ENCODE measurements at places on chromosomes 4 and X.

GRCh38 chr4:15233626-15234025 is 194.2 kb upstream of the C1QTNF7 start:
- DNase-seq, result no peak

- peak; percentile 72 for DNase-seq
Observed at GRCh38 chr4:140151699-140152012, 2.3 kb downstream of the MAML3 start.

GRCh38 chr4:70138751-70139150 is 15.3 kb upstream of the PRR27 start:
- no peak for DNase-seq

DNA sequence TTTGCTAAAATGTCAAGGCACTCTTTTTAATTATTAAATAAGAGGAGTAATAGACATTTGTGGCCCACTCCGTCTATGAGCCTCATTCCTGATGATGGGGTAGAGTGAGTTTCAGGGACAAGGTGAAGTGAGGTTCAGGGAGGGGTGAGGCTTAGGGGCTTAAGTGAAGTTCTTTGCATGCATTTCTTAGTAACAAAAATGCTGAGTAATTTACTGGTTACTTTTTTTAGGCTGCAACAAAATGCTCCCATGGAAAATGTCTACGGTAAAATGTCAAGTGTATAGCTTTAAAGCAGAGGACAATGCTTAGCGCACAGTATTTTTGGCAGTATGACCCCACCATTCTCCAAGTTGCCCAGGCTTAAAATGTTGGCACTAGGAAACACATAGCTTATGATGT is 2.0 kb upstream of the USO1 start:
- no peak for DNase-seq

DNA sequence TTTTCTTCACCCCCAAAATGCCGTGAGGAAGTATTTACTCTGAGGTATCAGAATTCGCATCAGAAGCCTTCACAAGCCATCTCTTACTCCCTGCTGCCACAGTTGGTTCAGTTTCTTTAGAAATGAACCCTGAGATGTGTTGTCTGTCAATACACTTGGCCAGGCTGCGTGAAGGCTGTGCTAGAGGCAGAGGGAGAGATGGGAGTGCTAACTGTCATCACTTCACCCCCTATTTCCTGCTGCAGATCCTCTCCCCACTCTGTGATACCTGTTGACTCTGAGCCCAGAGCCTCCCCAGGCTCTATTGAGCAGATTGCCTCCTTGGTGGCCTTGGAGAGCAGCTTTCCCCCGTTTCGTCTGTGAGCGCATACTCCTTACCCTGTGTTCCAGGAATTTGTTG is 34.8 kb downstream of the FHIP1A start:
- no peak for DNase-seq

GRCh38 chr4:55561889-55562288 is 15.2 kb upstream of the CLOCK start:
- DNase-seq, result no peak

- DNase-seq, result no peak
Observed at GRCh38 chrX:7891928-7892327, 35.3 kb downstream of the PNPLA4 start.

DNA sequence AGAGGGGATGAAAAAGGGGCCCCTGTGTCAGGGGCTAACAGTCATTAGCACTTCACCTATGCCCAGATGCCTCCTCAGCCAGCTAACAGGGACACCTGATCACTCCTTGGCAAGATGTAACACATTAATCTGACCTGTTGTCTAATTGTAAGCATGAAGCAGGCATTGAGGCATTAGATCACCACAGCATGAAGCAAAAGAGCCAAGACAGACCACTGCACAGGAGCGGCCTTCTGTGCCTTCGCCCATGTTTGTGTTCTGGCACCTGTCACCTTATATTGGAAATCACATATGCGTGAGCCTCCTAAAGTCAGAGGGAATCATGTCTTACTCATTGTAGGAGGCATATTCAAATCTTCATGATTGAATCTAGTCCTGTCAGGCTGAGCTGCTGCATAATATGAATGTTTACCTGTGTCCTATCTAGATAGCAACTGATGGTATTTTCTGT is 48.4 kb downstream of the PTTG2 start:
- DNase-seq, result no peak

- no peak for DNase-seq
Observed at GRCh38 chr4:8258552-8259212, 10.9 kb upstream of the HTRA3 start.

GRCh38 chr4:127632420-127633403 is at the start of gene INTU:
Gene INTU, plus strand, starts transcription at chr4:127632957. Its CDS starts 78 bp downstream, at chr4:127633035.
- no peak for DNase-seq

DNA sequence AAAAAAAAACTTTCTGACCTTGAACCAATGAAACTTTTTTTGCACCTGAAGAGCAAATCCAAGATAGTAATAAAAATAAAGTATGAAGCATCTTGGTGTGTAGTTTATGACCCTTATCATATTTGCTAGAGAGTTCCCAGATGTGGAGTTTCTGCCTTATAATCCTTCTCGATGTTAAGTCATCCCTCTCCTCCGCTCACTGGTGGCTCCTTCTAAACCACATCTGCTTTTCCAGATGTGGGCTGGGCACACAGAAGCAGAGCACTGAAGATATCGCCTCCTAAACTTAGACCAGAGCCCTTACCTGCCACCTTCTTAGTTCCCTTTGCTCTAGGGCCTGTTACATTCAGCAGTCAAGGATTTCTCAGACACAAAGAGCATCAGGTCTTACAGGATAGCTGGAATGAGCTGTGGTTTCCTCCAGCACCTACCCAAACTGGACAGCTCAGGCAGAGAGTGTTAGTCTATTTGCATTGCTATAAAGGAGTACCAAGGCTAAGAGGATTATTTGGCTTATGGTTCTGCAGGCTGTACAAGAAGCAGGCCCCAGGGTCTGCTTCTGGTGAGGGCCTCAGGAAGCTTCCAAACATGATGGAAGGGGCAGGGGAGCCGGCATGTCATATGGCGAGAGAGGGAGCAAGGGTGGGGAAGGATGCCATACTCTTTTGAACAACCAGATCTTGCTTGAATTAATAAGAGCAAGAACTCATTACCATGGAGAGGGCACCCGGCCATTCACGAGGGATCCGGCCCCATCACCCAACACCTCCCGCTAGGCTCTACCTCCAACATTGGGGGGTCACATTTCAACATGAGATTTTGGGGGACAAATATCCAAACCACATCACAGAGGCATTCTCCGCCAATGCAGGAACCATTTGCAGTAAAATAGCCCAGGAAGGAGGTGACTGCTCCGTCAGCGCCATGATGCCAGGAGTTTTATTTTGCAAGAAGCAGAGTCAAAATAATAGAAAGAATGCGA is 75.6 kb upstream of the HELT start:
- no peak for DNase-seq

- no peak for DNase-seq
Observed at GRCh38 chr4:7756561-7757355, 182.9 kb downstream of the AFAP1 start.

GRCh38 chr4:125350470-125351135 is 35.8 kb downstream of the FAT4 start:
- no peak for DNase-seq

GRCh38 chrX:16587836-16588235 is 62.1 kb upstream of the S100G start:
- DNase-seq, result no peak
